ENCODE measurements at places on chromosomes 13 and 19.

DNA sequence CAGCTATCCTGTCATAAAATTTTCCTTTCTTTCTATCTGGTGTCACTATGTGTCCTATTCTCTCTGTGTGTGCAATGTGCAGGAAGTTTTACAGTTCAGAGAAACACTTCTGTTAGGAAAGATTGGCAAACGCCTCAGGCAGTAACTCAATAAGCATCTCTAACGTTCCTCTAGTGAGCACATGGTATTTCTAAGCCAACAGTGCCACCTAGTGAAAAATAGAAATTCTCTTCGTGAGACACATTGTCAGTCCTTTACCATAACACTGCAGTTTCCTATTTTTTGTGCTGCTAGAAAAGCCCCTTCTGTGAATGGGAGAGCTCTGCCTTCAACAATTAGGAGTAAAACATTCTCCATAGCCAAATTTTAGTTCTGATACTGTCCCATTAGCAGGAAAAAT lies 50.7 kb downstream of the ZNF723 start:
- DNase-seq: peak; percentile 19

DNA sequence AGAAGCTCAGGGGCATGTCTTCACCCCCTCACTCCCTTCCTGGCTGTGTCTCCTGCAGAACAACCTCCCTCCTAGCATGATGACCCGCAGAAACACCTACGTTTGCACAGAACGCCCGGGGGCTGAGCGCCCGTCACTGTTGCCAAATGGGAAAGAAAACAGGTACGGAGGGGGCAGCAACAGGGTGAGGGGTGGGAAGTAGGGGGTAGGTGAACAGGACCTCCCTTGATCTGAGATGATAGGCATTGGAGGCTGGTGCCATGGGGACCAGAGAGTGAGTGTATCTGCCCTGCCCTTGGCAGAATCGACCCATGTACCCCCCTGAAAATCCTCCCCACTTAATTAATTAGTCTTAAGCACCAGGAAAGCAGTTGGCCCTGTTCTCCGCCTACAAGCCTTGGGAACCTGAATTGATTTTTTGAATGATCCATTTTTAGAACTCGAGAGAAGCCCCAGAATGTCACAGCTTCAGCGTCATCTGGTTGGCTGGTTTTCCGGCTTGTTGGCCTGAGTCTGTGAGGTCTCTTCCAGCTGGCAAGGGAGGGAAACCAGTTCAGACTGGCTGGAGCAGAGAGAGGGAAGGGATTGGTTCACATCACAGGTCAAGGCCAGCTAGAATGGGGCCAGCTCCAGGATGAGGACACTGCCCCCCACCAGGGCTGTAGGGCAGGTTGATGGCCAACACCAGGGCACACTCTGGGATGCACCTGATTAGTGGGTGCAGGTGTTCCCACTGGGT lies 28.2 kb downstream of the CKM start:
- no peak for DNase-seq

DNA sequence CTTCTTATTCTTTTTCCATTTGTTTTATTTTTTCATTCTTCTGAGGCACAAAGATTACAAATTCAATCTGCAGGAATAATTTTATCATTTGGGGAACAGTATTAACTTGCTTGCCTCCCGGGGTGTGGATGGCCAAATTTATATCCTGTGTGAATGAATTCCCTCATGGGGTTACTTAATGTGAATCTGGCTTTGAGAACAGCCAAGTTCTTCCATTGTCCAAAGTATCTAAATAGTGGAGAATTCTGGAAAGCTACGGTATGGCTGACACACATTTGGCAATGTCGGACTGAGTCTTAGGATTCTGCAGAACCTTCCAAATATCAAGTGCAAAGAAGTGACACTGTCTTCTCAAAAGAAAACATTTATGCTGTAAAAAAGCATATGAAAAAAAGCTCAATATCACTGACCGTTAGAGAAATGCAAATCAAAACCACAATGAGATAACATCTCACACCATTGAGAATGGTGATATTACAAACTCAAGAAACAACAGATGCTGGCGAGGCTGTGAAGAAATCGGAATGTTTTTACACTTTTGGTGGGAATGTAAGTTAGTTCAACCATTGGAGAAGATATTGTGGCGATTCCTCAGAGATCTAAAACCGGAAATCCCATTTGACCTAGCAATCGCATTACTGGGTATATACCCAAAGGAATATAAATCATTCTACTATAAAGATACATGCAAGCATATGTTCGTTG lies 620.2 kb downstream of the EFNB2 start:
- DNase-seq: no peak

GRCh38 chr19:41415154-41415571 lies 12.0 kb downstream of the B3GNT8 start:
- DNase-seq: no peak

DNA sequence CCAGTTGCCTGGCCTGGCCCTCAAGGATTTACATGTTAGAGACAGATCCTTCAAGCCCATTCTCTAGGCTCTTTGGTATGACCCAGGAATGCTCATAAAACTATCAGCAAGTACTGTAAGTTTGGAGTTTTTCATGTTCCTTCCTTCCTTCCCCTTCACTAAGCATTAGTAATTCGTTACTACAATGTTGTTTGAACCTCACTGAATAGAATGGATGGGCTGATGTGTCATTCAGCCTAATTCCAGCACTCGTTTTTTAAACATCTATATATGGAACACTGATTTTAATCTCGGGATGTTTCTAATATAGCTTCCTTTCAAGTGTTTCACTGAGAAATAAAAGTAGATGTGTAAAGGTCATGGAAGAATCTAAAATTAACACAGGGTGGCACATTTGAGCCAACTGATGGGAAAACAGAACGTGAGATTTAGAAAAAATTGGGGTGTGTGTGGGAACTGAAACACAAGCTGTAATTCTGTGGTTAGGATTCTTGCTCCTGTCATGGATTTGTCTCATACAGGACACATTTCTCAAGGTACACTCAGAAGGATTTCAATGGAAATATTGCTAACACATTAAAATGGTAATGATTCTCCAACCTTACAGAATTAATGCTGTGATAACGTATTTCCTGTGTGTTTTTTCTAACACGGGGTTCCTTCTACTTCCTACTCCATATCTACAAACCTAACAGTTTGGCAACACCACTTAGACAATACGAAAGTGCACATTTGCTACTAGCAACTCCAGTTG lies 93.4 kb downstream of the FLT1 start:
- no peak for DNase-seq

DNA sequence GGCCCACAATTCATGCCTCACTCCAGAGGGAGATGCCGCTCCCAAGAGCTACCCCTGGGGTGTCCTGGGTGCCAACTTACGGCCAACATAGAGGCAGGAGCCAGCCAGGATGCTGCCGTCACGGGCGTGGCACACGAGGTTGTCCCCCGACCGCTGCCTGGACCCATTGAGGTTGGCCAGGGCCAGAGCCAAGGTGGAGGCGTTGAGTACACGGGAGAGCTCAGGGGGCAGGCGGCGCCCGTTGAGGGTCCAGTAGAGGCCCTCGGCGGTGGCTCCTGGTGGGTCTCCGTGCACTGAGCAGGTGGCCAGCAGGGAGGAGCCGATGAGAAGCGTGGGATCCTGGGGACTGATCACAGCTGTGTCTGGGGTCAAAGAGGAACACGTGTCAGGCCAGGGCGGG lies 7.1 kb downstream of the CRLF1 start:
- no peak for DNase-seq

GRCh38 chr13:39095500-39095899 lies 57.2 kb downstream of the NHLRC3 start:
- no peak for DNase-seq

DNA sequence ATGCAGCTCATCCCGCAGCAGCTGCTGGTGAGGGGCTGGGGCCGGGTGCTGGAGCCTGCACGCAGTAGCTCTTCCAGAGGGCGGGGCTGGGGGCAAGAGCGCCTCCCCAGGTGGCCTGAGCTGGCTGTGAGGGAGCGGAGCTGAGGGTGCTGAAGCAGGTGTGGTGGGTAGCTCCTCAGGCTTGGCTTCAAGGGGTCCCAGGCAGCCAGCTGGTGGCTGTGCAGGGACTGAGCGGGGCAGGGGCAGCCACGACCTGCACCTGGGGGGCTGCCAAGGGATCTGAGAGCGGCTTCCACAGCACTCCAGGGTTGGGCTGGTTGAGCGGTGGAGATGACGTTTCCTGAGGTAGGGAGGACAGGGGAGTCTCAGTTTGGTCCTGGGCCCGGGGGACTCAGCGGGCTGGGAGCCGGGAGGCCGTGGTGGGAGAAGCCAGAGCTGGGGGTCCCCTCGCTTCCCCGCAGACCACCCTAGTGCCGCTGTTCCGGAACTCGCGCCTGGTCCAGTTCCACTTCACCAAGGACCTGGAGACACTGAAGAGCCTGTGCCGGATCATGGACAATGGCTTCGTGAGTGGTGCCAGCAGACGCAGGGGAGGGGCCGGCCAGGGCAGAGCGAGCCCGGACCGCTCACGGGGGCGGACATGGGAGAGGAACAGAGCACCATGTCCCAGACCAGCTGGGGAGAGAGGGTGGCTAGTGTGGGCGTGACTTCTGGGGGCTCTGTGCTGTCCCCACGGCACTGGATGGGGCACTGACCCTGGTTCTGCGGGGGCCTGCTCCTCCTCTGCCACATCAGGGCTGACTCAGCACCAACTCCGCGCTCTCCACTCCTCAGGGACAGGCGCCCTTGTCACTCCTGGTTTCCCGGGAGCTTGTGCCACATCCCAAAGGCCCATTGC lies 7.4 kb downstream of the PTOV1 start:
- DNase-seq: peak; percentile 64

GRCh38 chr13:102845289-102845629 lies 573 bp upstream of the ERCC5 start:
- DNase-seq: no peak

GRCh38 chr13:99316657-99317256 lies 9.6 kb upstream of the GPR183 start:
- no peak for DNase-seq

GRCh38 chr19:32921624-32922023 lies 50.1 kb downstream of the CEP89 start:
- DNase-seq: no peak

DNA sequence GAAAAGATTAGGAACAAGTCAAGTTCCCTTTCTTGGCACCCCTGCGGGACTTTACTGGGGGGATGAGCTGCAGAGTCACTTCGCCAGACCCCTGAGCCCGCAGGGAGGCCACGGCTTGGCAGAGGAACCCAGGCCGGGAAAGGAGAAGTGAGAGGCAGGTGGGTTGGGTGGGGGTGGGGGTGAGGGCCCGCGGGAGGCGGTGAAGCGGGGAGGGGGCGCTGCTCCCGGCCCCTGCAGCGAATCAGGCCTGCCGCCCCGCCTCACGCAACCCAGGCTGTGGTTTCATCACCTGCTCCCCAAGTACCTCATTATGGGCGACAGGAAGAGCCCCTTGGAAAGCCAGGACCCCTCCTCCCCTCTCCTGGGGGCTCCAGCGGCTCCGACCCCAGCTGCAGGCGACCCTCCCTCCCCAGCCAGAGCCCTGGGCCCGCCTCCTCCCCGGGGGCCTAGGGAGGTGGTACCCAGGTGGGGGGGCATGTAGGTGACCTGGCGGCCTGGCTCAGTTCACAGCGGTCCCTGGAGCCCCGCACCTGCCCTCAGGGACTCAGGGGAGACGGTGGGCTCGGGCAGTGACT lies 9.5 kb downstream of the MEF2B start:
- no peak for DNase-seq

Data from frontal cortex (tissue), 4 donors.